ENCODE measurements at places on chromosomes 12 and 14.
A peak's percentile ranks its signal among the peaks of the same experiment; 100 is the strongest.

GRCh38 chr12:64058541-64059265, 163.4 kb downstream of the KICS2 start:
- no peak for DNase-seq

GRCh38 chr12:82862876-82863649, 176.4 kb downstream of the TMTC2 start:
- no peak for DNase-seq

DNA sequence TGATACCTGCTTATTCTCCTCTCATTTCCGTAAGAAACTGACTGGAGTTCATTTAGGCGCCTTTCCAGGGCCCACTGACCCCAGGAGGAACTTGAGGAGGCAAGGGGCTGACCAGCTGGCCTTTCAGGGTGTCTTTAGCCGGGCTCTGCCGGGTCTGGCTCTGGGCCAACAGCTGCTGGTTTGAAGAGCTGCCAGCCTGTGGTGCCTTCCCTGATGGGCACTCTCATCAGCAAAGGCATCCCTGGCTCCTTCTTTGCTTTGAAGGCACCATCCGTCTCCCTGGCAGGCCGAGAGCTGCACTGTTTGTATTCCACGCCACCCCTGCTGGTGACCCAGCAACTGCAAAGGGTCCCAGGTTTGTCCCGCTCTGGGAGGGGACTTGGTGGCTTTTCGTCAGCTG, 42.0 kb downstream of the IQSEC3 start:
- DNase-seq, result no peak

DNA sequence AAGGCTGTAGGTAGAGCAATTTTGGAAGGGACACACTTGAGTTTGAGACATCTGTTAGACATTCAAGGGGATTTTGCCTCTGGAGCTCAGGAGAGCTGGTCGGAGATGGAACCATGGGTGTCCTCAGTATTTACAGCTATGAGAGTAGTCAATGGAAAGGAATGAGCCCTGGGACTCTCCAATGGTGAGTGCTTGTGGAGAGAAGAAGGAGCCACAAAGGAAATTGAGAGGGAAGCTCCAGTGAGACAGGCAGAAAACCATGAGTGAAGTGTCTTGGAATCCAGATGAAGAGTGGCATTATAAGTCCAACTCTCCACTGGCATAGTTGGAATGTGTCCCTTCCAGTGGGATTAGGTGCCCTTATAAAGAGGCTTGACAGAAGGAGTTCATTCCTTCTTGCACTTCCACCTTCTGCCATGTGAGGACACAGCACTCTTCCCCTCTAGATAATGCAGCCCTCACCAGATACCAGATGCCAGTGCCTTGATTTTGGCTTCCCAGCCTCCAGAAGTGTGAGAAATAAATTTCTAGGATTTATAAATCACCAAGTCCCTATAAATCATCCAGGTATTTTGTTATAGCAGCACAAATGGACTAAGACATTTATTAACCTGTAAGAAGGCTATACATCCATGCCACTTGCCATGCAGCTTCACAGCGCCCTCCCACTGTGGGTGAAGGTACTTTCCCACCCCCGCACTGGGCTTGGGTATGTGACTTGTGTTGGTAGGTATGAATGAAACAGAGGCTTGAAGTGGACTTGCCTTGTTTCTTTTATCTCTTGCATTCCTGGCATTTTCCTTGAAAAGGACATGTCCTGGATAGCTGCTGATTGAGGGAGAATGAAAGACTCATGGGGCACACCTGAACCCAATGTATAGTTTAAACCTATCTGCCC, 27.3 kb downstream of the LLPH start:
- no peak for DNase-seq

GRCh38 chr12:31491841-31492598, 98.9 kb downstream of the DENND5B start:
- peak; percentile 83 for DNase-seq

DNA sequence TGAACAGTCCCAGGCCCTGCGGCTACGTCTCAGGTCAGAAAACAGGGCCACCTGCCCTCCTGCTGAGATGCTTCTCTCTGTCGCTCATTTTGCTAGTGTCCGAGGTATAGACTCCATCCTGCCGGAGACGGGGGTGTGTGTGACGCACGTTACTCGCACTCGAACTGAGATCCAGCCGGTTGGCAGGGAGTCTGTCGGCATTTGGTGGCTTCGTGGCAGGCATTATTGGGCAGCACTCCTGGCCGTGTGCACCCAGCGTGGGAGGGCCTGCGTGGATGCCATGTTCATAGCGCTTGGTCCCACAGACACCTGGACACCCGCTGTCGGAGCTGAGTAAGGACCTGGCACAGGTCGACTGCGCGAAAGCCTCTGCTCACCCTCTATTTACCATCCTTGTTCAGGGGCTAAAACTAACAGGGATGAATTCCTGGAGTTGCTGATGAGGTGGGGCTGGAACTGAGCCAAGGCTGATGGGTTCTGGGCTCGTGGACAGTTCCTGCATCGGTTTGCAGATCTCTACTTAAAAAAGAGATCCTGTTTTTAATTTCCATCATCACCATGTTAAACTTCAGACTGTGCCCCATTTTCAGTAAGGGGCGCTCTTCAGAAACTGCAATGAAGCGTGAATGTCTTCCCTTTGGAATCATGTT, 28.6 kb downstream of the AACS start:
- no peak for DNase-seq

GRCh38 chr12:27548301-27549199, 24.5 kb downstream of the PPFIBP1 start:
- DNase-seq, result no peak

DNA sequence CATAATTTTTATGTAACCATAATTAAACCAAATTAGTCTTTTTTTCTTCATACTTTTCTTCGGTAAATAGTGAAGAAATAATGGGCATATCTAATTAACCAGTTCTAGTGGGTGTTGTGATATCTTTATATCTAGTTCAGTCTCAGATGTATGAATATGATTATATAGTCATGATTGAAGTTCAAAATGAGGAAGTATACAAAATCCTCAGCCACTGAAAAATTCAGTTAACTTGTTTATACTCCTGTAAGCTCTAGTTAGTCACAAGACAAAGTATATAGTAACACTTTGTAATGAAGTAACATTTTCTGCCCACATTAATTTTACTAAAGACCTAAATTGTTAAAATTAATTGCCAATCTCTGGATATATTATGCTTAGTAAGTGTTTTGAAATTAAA, 46.5 kb downstream of the CAND1 start:
- DNase-seq, result no peak

GRCh38 chr12:70418101-70418500, 52.0 kb downstream of the KCNMB4 start:
- DNase-seq, result no peak

DNA sequence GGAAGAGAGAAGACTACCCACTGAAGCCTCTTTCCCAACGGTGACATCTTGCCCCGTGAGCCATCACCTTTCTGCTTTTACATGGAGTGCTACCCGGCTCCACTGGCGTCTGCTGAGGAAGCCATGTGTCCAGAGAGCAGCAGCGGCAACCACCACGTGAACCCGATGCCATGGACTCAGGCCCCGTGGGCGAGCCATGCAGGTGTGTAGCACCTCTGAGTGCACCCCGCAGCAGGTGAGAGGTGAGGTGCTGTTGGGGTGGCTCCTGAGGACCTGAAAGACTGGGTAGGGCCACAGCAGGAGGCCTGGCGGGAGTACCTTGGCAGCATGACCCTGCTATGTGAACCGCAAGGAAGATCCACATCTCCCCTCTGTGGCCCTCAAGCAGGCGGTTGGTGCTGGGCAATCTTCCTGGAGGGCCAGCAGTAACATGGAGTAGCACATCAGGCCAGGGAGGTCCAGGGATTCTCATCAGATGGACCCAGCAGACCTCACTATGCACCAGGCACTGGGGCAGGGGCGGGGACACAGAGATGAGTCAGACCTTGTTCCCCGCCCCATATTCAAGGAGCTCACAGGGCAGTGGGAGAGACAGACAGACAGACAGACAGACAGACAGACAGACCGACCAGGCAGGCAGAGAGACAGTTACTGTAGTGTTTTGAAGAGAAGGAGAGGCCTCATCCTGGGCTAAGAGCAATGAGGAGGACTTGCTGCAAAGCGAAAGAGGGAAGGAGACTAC, 129.6 kb downstream of the PAPOLA start:
- DNase-seq, result no peak

DNA sequence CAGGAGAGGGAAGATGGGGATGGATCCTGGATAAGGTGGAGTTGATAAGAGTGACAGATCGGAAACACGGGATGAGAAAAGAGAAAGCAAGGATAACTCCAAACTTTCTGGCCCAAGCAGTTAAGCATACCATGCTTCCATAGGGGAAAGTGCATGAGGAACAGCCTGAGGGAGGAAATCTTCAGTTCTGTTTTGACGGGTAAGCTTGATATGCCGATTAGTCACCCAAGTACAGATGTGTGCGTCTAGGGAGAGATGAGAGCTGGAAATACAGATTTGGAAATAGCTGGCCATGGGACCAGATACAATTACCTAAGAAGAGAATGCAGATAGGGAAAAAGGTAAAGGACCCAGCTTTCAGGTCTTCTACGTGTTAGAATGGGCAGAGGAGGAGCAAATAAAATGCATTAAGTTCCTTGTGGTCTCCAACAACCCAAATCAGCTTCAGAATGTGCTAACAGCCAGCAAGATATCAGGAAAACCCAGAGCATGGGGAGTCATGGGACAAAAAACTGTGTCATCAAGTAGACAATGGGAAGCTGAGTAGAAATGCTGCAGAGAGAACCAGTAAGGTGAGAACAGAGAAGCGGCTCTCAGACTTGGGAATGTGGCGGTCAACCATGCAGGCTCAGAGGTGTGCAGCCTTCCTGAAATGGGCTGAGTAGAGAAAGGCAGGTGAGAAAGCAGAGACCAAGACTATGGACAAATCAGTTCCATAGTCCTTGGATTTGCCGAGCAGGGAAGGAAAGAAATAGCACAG, 56.3 kb downstream of the PPP1R36 start:
- DNase-seq, result no peak

GRCh38 chr14:99899578-99900178, 106.5 kb downstream of the EML1 start:
- DNase-seq, result no peak

DNA sequence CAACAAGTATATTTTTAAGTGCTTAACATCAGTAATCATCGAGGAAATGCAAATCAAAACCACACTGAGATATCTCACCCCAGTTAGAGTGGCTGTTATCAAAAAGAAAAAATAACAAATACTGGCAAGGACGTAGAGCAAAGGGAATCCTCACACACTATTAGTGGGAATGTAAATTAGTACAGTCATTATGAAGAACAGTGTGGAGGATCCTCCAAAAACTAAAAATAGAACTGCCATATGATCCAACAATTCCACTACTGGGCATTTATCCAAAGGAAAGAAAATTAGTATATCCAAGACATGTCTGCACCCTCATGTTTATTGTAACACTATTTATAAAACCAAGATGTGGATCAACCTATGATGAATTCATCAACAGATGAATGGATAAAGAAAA, 149.0 kb upstream of the PWP1 start:
- DNase-seq, result no peak

Data from renal cortex interstitium (tissue), 15 donors.